ENCODE measurements at places on chromosomes 11 and 22.
A peak's percentile ranks its signal among the peaks of the same experiment; 100 is the strongest.

GRCh38 chr11:94809251-94809650, 41.1 kb downstream of the AMOTL1 start:
- DNase-seq = no peak

DNA sequence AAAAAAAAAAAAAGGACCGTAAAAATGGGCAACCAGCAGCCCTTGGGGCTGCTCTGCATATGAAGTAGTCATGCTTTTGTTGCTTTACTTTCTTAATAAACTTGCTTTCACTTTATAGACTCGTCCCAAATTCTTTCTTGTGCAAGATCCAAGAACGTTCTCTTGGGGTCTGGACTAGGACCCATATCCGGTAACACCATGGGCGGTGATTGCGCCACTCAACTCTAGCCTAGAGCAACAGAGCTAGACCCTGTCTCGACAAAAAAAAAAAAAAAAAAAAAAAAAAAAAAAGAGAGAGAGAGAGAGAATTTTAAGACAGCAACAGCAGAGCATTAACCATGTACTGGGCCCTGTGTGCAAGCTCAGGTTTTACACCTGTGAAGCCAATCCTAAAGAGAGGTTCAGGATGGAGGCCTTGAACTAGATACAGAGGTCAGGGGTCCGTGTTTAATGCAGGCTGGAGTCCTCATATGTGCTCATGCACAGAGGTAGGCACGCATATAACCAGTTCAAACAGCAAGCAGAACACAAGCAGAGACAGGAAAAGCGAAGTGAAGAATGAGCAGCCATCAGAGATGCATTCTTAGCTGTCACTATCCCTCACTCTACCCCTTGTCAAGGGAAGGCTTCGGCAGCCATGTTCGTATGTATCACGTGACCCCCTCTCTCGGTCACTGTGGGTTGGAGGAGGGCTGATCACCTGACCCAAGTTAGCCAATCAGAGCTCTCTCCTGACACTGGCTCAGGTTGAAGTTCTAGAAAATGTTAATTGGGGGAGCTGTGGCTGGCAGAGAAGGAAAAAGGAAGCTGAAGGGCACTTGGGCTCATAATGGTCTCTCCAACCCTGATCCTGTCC, 16.7 kb upstream of the SYT12 start:
- DNase-seq = peak; percentile 37

GRCh38 chr11:88522624-88523385, 185.3 kb upstream of the CTSC start:
- no peak for DNase-seq

- DNase-seq = no peak
Observed at GRCh38 chr11:71913756-71914526, 14.5 kb downstream of the XNDC1N start.

DNA sequence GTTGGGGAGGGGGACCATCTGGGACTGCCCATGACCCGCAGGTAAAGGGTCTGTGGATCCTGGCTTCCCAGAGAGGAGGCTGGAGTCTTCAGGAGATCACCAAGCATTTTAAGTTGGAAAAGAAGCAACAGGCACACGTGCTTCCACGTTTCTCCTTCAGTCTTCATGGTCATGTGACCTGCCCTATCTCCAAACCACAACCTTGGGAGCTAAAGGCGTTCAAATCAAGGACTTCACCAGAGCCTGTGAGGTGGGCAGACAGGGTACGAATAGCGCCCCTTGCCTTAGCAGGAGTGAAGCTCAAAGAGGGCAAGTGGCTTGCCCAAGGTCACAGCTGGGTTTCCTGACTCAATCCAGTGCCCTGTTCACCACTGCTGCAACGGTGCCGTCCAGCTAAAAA, 6.7 kb downstream of the TMEM184B start:
- DNase-seq = no peak

- DNase-seq = no peak
Observed at GRCh38 chr11:1256257-1257045, 33.6 kb downstream of the MUC5B start.

GRCh38 chr11:27599217-27599616, 92.6 kb upstream of the LIN7C start:
- DNase-seq = no peak

DNA sequence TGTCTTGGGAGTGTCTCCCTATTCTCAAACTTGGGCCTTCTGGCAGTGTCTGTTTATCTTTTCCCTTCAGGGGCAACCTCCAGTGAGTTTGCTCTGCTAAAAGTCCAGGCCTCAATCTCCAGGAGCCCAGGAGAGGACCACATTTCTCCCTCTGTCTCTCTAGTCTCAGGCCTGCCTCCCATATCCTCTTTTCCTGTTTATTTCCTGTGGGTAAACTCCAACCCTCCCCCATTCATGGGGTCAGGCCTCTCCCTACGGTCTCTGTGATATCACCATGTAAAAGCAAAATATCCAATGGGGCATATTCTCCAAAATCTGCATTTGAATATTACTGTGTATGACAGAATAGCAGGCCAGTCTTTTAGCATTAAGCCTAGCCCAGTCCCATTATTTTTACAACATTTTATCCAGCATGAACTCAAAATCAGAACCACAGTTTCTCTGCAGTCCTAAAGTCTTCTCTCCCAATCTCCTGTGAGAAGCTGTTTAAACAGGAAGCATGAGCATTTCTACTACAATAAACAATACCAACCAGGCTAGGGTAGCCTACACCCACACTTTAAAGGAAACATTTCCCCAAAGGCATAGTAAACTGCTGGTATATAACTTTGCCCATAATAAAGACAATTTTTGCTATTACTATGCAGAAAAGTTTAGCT, 18.0 kb upstream of the TMEM135 start:
- DNase-seq = no peak

DNA sequence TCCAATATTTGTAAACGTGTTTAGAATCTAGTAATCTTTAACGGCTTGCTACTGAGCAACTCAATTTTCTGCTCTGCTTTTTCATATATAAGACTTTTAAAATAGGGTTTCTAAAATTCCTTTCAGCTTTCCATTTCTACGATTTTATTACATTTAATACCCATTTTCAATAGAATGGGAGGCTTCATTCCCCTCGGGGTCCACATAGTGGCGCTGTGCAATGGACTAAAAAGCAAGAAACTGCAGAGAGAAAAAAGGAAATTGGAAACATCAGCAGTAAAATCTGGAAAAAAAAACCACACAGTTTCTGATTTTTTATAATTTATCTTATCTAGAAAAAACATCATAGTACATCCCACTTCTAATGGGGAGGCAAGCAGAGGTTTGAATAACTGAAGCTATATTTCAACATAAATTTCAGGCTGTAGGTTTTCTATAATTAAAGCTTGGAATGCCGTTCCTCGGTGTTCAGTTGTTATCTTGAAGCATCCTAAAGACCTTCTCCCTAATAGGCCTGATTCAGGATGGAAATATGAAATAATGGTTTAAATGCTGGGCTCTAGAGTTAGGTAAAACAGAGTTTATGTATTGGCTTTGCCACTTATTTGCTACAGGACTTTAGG, 18.7 kb upstream of the JHY start:
- DNase-seq = no peak

GRCh38 chr22:48748860-48749554, 1078.7 kb downstream of the BRD1 start:
- DNase-seq = no peak

DNA sequence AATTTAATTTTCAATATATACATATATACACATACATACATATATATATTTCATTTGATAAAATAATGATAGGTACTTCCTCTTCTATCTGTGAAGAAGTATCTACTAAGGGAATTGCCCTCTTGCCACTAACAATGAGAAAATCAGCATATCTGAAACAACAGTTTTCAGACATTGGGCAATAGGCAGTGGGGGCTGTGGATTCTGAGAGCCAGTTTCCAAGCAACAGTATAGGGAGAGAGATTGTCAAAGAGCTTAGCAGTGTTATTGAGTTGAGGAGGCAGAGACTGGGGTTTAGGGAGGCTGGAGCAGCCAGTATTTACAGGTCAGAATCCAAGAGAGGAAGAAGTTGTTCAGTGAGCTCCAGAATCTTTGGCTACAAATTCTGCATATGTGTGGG, 119.3 kb downstream of the ARFGAP2 start:
- DNase-seq = no peak

- DNase-seq = no peak
Observed at GRCh38 chr11:130146796-130147195, 12.8 kb upstream of the ST14 start.

DNA sequence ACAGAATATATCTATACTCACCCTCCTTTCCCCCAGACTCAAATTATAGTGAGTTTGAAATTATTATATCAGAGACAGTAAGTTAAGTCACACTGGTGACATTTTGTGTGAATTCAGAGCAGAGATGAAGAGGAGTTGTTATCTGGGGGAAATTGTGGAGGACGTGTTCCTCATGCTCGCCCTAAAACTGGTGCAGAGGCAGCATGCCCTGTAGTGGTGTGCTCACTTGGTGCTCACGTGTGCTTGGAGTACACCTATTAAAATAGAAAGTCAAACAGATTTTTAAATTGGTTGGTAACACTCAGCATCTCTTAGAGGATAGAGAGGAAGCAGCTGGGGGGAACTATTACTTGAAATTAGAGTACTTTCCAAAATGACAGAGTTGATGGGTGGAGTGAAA, 51.6 kb upstream of the ADSL start:
- DNase-seq = no peak

DNA sequence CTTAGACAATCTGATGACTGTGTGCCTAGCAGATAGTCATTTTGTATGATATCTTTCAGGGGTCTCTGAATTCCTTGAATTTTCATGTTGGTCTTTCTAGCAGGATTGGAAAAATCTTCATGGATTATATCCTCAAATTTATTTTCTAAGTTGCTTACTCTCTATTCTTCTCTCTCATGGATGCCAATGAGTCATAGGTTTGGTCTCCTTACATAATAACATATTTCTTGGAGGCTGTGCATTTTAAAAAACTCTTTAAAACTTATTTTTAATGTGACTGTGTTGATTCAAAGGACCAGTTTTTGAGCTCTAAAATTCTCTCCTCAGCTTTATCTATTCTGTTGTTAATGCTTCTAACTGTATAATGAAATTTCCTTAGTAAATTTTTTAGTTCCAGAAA, 198.7 kb downstream of the AASDHPPT start:
- no peak for DNase-seq

GRCh38 chr11:45843158-45843924, 3.9 kb upstream of the CRY2 start:
- peak; percentile 70 for DNase-seq

DNA sequence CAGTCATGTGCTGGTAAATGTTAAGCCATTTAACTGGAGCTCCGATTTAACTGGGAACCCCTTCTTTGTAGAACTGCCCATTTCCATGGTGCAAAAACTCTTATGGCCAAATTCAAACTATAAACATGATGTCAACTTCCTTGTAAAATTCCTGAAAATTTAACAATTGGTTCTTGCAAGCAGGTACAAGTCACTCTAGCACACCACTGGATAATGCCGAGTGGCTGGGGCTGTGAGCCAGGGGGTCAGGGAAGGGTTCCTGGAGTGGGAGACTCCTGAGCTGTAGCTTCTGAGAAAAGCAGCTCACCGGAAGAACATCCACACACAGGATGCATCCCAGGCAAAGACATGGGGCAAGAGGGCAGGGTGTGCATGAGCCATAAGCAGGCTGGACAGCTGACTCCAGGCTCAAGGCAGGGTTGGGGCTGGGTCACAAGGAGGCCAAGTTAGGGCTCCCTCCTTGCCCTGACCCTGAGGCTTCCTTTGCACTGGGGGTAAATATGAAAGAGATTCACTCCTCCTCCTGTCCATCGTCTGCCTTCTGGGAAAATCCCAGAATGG, 18.2 kb downstream of the P2RY2 start:
- DNase-seq = no peak

GRCh38 chr11:9616042-9616675, 42.7 kb downstream of the WEE1 start:
- DNase-seq = no peak

GRCh38 chr11:80086496-80087055, 645.7 kb upstream of the TENM4 start:
- no peak for DNase-seq
